ENCODE measurements at places on chromosomes 1 and 21.

- no peak for DNase-seq
Measured at GRCh38 chr1:80217377-80217986, 1211.0 kb upstream of the ADGRL4 start.

DNA sequence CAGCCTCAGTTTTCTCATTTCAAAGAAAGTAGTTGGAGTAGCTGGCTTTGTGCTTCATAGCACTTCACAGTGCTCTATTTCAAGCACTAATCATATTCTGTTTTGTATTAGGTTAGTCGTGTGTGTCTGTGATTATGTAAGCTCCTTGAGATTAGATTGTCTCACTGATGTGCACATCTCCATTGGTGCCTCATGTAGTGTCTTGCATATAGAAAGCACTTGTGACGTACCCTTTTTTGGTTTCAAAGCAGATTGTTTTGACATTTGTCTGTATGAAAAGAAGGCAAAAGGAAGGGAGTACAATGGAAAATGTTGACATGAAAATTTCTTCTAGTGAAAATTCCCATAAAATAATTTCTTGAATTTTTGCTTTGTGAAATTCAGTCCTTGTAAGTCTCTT, 13.9 kb downstream of the BTBD8 start:
- no peak for DNase-seq

DNA sequence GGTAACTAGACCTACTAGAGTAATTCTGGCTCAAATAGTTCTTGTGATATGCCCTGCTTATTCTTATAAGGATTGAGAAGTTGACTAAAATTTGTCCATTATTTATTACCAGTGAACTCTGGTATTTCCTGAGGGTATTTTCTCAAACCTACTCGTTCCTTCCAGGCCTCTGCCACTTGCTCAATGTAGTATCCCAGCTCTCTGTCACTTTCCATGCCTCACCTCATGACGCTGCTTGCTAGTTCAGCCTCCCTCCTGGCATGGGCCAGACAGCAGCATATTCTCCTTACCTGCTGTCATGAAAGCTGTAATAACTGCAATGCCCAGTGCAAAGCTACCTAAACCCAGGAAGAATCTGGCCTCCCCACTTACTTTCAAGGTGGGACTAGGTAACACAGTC, 602.9 kb upstream of the ADAMTS5 start:
- no peak for DNase-seq

- peak; percentile 37 for DNase-seq
Measured at GRCh38 chr1:225454733-225455132, 26.9 kb upstream of the LBR start.

GRCh38 chr1:30801771-30802198, 44.2 kb upstream of the LAPTM5 start:
- peak; percentile 87 for DNase-seq

- DNase-seq, result no peak
Measured at GRCh38 chr21:43884012-43884860, 19.2 kb downstream of the AGPAT3 start.

GRCh38 chr21:45865106-45865835, 116.3 kb upstream of the COL6A1 start:
- no peak for DNase-seq

- DNase-seq, result no peak
Measured at GRCh38 chr1:57623791-57624538, 200.1 kb upstream of the DAB1 start.

DNA sequence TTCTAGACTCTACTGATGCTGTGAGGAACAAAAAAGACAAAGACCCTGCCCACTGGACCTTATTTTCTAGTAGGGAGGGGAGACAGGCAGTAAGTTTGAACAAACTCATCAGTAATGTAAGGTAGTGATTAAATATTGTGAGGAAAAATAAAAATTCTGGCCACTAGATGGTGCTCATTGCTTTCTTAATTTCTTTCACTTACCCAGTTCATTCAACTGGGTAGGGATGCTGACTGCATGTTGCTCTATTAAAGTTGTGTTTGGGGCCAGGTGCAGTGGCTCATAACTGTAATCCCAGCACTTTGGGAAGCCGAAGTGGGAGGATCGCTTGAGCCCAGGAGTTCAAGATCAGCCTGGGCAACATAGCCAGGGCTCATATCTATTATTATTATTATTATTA, 6.3 kb upstream of the KYAT3 start:
- DNase-seq, result peak; percentile 81

- no peak for DNase-seq
Measured at GRCh38 chr1:1191734-1192133, 14.7 kb downstream of the TNFRSF18 start.

DNA sequence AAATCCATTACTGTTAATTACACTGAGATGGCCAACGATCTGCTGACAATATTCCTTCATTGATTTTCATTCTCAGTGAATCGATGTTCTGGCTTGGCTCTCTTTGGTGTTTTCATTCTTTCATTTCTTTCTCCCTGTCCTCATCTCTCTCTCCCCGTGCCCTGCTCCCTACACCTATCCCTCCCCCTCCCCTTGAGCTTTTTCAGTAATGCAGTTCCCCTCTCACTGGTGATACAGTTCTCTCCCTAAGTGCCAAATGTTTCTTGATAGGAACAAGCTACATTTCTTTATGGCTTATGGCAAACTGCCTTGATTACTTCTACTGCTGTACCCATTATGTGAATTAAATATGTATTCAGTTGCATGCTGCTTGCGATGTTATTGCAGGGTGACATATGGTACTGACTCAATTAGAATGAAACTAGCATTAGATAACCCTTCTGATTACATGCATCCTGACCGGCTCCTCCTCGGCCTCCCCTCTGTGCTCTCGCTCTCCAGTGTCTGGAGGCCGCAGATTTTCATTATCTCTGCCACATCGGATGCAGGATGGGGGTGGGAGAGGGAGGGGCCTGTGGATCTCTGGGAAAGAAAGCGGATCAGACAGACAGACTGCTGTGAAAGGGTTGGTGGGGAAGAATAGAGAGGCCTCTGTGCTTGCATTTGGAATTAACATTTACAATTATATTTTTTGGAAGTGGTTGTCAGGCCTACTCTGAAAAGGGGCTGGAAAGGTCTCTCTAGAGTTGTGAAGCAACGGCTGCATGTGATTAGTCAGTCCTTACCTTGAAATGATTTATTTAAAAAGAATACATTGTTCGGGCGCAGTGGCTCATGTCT, 130.9 kb downstream of the PBX1 start:
- DNase-seq, result no peak

GRCh38 chr1:89855413-89856123, 34.7 kb downstream of the LRRC8D start:
- no peak for DNase-seq

DNA sequence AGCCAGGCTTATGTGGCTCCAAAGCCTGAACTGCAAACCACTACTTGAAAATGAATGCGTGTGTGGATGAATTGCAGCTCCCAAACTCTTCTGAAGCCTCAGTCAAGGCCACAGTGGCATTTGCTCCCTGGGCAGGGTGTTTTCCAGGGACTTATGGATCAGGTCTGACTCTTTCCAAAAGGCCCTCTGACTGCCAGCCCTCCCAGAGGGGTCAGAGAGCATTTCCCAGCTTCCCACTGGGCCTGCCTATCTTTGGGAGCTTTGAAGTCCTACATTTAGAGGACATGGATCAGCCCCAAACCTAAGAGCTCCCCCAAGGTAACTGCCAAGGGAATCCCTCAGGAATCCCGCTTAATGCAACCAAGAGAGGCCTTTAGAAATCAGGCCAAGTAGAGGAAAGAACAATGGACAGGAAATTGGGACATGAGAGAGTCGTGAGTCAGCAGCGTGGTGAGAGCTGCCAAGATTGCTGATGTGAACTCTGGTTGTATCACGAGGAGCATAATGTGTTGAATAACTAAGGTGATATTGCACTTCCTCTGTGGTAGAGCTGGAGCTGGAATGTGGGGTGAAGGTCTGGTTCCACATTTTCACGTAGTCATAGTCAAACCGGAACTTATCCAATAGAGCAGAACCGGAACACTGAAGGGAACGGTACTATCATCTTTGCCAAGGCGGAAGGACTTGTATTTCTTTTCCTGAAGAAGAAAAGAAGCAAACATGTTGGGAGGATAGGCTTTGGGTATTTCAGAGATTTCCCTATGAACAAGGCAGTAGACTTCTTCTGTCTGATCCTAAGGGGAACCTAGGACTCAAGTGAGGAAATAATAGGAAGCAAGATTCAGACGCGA, 99.4 kb upstream of the JUN start:
- peak; percentile 22 for DNase-seq

DNA sequence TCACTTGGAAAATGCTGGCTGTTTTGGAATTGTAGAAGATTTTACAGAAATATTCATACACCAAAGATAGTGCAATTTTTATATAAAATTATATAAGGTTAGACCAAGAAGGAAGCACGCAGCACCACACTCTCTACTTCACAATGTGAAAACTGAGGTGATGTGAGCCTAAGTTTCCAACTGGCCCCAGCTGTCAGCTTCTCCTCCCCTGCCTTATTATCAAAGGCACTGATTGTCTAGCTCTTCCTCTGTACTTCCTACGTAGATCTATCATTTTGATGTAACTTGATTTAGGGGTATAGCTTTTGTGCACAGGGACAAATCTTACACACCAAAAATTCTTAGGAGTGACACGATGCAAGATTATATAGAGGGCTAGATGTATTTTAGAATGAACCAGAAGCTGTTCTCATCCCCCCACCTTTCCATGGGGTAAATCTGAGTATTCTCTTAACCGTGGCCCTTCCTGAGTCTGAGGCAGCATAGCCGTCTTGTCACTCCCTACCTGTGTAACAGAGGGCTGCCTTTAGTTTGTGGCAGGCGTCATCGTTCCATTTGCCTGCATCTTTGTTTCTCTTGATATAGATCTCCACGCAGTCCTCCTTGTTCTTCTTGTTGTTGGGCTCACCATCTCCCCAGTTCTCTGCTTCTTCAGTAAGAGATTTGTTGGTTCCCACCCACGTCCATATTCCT, 3.4 kb downstream of the SELL start:
- no peak for DNase-seq

- peak; percentile 53 for DNase-seq
Measured at GRCh38 chr1:234212764-234213657, 160.2 kb upstream of the COA6 start.

DNA sequence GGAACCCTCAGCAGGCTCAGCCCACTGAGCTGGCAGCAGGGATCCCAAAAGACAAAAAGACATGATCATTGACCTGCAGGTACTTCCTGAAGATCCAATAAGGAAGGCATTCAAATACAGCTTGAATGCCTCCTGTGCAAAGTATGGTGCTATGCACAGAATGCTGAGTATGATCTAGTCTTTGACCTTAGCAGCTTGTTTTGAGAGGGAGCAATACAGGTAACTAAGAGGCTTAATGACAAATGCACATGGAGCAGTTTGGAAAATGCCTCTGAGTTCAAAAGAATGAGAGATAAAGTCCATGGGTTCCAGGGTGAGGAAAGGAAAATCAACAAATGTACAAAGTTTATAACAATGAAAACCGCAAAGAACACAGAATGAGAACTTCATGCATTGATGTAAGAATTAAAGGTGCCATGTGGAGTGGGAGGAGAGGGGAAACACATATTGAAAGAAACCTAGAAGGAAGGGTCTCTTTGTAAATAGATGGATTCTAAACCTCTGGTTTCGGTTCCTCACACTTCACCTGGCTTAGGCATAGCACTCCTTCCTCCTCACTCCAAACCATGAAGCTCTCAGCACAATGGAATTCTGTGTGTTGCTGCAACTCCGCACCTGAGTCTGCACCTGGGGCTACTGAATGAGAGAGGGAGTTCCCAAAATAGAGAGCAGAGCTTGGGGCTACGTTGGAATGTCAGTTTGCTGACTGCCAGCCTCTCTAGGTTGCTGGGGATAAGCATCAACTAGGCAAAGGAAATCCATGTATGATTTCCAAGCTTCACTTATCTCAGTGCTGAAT, 77.6 kb downstream of the PLXNA2 start:
- no peak for DNase-seq

DNA sequence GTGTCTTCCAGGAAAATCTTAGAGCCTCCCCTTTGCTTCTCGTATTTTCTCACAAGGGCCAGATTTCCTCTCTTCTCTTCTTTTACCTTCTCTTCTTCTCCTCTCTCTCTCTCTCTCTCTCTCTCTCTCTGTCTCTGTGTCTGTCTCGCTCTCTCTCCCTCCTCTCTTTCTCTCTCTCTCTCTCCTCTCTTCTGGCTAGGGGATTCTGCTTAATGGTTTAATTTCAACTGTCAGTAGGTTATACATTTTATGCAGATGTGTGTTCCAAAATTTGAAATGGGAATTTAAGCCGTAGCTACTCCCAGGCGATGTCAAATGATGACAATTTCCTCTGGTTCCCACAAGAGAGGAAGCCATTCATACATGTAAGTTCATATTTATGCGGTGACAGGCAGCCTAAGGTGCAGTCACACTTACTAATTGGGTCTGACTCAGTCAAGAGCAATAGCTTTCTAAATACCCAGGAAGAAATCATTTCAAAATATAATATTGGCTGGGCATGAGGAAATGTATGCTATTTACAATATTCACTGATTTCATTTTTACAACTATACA, 1.4 kb downstream of the DSCAM start:
- peak; percentile 69 for DNase-seq

GRCh38 chr1:198340139-198340538, 183.3 kb downstream of the NEK7 start:
- DNase-seq, result no peak

- peak; percentile 24 for DNase-seq
Measured at GRCh38 chr1:235075048-235075776, 53.4 kb downstream of the TOMM20 start.

DNA sequence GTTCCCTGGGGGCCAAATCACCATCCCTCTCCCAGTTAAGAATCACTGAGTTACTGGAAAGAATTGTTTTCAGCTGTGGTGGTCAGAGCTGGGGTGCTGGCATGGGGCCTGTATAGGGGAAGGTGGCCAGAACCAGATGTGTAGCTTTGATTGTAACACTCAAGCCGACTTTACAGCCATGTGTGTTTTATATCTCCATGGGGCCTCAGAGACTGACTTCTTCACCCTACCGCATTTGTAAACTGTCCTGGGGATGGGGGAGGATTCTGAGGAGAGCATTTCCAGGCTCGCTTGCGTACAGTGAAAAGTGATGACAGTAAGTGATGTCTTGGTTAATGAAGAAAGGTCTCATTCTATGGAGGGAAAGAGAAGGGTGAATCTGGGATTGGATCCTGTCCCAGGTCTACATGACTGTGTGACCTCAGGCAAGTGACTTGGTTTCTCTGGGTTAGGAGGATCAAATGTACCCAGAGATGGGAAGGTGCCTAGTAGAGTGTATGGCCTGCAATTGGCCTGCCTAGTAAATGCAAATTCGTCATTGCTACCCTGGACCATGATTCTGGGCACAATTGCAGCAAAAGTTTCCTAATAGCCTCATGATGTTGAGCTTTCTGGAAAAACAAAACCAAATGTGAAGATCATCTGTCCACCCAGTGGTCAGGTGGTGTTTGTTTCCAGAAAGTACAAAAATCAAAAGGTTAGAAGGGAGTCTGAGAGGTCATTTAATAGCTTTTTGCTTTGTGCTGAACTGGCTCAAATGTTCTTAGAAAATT, 49.7 kb upstream of the RCC2 start:
- DNase-seq, result no peak

DNA sequence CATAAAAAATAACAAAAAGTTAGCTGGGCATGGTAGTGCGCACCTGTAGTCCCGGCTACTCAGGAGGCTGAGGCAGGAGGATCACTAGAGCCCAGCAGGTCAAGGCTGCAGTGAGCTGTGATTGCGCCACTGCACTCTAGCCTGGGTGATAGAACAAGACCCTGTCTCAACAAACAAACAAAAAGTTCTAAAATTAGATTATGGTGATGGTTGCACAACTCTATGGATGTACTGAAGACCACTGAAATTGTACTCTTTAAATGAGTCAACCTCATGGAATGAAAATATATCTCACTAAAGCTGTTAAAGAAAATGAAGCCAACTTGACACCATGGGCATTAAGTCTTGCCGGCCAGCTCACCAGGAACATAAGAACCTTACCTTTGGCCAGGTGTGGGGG, 9.1 kb downstream of the MRAP start:
- no peak for DNase-seq

All from DMS79 treated with DMSO at 0.1 percent for 48 hours (cell line).